Activated CD4-positive, alpha-beta memory T cell treated with anti-CD3 and anti-CD28 coated beads for 36 hours (primary cell): ENCODE measurements at places on chromosomes 3 and 15.

- DNase-seq, result no peak
These were observed 176.2 kb downstream of the P3H2 start for GRCh38 chr3:189944285-189945145.

DNA sequence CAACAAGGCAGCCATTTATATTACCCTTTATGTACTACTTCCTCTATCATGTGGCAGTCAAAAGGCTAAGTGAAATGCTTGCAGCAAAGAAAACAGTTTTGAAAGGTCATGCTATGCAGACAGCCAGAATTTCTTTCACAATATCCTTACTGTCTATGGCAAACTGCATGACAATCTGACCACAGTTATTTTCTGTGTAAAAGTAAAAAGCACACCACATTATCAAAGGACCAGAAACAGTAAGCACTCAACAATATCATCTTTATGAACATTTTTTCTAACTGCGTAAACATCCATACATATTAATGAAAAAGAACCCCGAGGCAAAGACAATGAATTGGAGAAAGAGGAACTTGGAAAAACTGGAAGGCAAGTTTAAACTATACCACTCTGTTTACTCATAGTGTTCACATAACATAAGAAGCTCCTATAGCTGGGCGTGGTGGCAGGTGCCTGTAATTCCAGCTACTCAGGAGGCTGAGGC is 47.9 kb downstream of the PIK3CB start:
- no peak for DNase-seq

DNA sequence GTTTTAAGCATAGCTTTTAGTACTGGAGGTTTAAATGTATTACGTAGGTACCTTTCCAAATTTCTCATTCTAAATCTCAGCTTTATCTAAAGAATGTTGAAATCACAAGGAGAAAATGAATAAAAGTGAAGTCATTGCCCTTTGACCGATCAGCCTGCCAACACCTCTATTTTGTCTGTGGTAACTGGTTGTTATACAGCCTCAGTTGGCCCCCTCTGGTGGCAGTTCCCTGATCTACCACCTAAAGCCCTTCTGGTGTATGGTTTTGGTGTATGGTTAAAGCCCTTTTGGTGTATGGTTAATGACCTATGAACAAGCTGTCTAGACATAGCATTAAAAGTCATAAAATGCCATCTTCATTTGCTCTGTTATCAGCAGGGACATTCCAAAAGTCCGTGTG is 378.2 kb upstream of the AZI2 start:
- DNase-seq, result peak; percentile 17

GRCh38 chr3:141021261-141021660 is 29.9 kb upstream of the SPSB4 start:
- no peak for DNase-seq

DNA sequence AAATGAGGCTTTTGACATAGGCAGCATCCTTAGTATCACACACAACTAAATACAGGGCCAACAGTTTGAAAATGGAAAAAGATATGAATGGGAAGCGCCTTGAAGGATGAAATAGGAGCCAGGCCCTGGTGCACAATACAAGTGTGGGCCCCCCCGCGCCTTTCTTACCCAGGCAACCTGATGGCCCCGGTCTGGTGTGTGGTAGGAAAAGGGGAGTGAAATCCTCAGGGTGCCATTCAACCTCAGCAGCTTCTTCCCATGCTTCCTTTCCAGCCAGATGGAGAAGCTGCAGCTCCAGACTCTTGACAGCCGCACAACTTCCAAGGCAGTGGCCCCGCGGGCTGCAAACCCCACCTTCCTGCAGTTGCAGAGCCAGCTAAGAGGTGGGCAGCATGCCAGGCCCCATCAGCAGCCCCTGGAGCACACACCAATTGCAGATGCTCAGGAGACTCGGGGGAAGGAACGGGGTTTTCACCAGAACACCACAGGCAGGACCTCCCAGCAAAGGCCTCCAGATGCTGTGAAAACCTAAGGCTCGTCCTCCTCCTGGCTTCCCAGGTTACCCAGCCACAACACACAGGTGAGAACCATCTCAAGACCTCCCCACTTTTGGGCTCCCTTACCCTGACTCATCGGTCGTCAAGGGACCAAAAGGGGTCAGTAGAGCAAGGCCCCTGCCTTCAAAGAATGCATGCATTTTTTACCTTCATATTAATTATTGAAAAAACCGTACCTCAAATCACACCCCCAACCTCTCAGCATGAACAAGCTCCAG is 101.6 kb downstream of the CPN2 start:
- DNase-seq, result no peak

GRCh38 chr3:169420429-169420828 is 243.1 kb downstream of the MECOM start:
- DNase-seq, result no peak

DNA sequence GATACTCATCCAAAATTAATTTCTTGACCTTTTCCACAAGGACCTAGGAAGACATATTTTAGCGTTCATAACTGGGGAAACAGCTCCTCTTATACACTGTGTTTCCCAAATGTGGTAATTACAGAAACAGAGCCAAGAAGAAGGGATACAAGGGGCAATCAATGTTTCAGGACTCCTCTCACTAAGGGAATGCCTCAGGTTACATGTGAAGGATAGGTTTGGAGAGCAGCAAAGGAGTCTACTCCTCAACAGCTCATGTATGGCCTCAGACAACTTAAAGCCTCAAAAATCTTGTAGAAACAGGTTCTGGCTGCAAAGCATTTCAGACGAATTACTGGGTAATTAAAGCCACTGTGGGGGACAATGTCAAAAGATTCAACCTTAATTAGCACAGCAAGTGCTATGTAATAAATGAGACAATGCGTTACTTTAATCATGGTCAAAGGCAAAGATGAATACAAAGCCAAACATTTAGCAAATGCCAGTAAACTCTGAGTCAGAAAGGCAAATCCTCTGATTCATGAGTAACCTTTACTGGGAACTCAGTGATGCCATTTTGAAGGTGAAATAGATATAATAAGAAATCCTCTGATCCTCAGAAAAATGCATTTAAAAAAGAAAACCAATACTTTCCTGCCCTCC is 1111.2 kb downstream of the TUSC7 start:
- DNase-seq, result no peak
